ENCODE measurements at places on chromosomes 16 and 17.

DNA sequence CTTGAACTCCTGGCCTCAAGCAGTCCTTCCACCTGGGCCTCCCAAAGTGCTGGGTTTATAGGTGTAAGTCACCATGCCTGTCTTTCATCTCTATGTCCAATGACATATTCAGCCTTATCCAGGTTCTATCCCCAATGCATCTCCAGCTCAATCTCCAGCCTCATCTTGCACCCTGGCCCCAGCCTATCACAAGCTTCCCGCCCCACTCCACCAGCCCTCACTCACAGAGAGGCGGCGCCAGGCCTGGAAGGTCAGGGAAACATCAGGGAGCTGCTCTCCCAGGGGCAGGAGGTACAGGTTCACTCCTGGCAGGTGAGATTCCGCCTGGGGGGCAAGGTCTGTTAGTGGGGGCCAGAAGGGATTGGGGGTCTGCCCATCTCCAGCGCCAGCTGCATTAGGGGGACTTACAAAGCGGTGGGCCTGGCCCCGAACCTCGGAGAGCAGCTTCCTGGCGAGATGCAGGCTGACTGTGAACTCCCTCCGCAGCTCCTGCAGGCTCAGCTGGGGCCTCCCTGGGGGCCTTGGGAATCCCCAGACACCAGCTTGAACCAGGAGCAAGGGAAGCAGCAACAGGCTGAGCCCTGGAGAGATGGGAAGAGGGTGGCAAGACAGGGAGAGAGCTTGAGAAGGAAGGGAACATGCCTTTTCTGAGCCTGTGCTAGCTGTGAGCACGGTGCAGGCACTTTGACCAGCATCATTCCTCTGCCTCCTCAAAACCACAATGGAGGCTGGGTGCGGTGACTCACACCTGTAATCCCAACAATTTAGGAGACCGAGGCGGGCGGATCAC is 3.0 kb downstream of the IL27 start:
- DNase-seq: no peak

- DNase-seq: no peak
Measured at GRCh38 chr16:11913425-11914079, 2.2 kb downstream of the GSPT1 start.

DNA sequence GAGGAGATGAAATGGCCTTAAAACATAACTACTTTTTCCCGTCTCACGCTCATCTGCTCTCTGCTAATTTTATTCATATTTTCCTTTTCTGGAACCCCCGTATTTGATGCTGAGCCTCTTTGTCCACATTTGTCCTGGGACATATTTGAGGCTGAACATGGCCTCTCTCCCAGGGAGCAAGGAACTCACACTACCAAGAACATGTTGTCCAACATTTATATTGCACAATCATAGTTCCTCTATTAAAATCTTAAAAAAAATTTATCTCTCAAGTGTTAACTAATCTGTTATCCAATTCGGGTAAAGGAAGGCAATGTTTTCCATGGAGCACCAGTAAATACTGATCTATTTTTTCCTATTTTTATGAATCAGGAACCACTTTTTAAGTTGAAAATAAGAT is 60.2 kb downstream of the CMC2 start:
- DNase-seq: no peak

DNA sequence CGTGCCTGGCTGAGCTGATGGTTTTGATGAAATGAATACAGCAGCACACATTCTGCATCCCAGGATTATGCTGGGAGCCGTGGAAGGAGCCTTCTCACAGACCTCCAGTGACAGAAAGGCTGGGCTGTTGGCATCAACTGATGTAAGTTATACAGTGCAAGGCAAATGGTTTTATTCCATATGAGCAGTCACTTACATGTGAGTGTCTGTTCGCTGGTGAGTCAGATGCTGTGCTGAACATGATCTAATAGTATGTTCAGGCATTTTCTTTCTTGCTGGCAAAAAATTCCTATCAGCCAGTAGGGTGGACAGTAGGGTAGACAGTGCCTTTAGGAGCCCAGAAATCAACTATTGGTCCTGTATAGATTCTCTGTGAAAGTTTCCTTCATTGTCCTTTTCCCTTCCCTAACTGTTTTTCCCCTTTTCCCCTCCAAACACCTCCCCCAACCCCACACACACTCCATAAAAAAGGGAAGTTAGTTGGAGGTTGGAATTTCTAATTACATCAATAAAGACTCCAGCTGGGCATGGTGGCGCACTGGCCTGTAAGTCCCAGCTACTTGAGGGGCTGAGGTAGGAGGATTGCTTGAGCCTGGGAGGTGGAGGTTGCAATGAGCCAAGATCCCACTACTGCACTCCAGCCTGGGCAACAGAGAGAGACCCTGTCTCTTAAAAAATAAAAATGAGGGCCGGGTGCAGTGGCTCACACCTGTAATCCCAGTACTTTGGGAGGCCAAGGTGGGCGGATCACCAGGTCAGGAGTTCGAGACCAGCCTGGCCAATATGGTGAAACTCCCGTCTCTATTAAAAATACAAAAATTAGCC is 36.2 kb downstream of the LDHD start:
- DNase-seq: peak; percentile 75

DNA sequence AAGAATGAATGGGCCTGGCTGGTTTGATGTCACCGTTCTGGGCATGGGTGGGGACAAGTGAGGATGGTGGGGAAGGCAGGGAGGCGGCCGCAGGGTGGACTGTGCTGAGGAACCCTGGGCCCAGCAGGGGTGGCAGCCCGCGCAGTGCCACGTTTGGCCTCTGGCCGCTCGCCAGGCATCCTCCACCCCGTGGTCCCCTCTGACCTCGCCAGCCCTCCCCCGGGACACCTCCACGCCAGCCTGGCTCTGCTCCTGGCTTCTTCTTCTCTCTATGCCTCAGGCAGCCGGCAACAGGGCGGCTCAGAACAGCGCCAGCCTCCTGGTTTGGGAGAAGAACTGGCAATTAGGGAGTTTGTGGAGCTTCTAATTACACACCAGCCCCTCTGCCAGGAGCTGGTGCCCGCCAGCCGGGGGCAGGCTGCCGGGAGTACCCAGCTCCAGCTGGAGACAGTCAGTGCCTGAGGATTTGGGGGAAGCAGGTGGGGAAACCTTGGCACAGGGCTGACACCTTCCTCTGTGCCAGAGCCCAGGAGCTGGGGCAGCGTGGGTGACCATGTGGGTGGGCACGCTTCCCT is 6.5 kb upstream of the SERPINF1 start:
- DNase-seq: no peak

DNA sequence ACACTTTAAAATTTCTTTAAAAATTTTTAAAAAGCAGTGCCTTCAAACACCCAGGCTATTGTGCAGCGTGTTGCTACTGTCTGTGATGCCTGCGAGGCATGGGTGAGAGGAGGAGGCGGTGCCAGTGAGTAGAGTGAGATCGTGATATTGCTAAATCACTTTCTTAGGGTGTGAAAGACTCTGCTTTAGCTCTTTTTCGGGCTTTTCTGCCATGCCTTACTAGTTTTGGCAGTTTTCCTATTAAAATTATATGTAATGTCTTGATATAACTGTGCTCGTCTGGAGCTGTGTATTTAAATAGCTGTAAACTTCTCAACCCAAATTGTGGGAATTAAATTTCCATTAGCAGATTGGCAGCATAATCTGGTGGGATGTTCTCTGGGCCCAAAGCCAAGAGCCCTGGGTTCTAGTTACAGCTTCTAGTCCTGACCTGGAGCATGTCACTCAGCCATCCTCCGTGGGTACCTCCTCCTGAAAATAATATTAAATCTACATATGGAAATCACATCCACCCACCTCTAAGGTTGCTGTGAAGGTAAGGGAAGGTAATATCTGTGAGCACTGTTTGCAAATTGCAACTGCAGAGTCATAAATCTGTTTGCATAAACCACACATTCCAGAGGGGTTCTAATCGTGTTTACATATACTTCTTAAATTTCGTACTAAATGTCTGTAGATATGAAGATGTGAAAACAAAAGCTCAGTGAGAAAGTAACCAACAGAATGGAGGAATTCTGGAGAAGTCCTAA is 264.3 kb upstream of the CACNG5 start:
- peak; percentile 33 for DNase-seq

DNA sequence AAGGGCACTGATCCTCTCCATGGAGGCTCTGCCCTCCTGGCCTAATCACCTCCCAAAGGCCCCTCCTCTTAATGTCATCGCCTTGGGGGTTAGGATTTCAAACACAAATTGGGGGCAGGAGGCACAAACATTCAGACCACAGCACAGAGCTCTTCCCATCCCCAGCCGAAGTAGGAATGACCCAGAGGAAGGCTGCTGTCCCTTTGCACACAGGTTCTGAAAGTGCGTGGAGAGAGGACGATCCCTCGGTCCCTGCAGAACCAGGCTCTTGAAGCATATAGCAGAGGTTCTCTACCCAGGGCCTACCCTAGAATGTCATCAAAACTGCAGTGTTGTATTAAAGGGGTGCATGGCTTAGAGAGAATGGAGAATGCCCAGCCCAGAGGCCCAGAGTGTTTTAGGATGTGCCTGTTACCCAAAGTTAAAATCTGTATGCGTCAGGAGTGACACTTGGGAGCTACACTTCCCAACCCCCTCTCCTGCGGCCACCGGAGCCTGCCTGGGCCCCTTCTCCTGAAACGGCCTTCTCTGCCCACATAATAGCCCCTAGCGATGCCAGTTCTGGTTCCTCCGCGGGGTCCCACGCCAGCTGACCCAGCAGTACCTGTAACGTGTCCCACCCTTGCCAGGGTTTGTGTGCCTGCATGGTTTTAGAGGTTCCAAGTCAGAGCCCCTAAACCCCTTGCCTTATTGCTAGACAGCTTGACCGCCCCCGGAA is 159.5 kb upstream of the CACNG5 start:
- no peak for DNase-seq

GRCh38 chr17:11855306-11855705 is 142.0 kb downstream of the ZNF18 start:
- no peak for DNase-seq

GRCh38 chr17:72124438-72124775 is 3.6 kb downstream of the SOX9 start:
- no peak for DNase-seq

- DNase-seq: no peak
Measured at GRCh38 chr17:57215317-57215716, 41.0 kb upstream of the MSI2 start.
